Melanocyte of skin (primary cell): ENCODE measurements at places on chromosomes 5 and 9. TPM values are rescaled to one million over a fixed set of nuclear protein-coding genes. Genes with fewer than 3 reads are reported as not detected.

BTNL8 gene
- not detected in 2 replicates for total RNA-seq

CAPSL gene
- total RNA-seq: not detected in 2 replicates

PCDHA1 gene
- under 0.01 TPM in 1 of 2 replicates, not detected in the other for total RNA-seq

CER1 gene
- not detected in 2 replicates for total RNA-seq

SCGB3A1 gene
- total RNA-seq: not detected in 2 replicates

SLC36A2 gene
- total RNA-seq: not detected in 2 replicates

COL23A1 gene
- total RNA-seq: not detected in 2 replicates
